ENCODE measurements at places on chromosomes 3 and 15.

- DNase-seq: peak; percentile 2
Measured at GRCh38 chr3:96813820-96814650, at the start of gene EPHA6. Gene EPHA6 (plus strand): TSS chr3:96814594.

DNA sequence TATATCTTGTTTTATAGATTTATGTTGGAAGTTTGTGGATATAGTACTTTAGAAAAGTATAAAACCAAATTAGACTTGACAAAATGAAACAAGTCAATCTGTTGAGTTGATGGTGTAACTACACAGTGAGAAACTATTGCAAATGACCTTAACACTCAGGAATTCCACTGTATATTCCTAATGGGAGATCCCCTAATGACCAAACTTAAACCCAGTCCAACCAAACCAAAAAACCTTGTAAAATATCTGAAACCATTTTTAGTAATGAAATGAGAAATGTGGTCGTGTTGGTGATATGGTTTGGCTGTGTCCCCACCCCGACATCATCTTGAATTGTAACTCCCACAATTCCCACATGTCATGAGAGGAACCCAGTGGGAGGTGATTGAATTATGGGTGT, 31.9 kb upstream of the ATP13A3 start:
- DNase-seq: no peak

- no peak for DNase-seq
Measured at GRCh38 chr15:77497942-77498361, 77.3 kb downstream of the HMG20A start.

DNA sequence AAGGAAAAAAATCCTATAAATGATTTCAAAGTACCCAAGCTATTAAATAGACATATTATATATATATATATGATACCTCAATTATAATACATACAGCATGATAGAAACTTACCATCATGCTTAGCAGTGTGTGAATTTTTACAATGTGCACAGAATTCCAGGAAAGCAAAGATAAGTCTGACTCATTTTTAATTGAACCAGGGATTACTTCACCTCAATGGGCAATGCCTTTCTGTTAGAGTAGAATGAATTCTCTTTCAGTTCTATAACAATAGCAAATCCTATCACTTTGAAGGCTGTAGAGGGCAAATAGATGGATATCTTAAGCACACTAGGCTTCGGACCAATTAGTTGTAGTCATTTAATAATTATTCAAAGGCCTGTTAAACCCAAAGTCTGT, 54.8 kb upstream of the P3H2 start:
- no peak for DNase-seq

GRCh38 chr3:76943058-76943457, 96.8 kb upstream of the ROBO2 start:
- no peak for DNase-seq

DNA sequence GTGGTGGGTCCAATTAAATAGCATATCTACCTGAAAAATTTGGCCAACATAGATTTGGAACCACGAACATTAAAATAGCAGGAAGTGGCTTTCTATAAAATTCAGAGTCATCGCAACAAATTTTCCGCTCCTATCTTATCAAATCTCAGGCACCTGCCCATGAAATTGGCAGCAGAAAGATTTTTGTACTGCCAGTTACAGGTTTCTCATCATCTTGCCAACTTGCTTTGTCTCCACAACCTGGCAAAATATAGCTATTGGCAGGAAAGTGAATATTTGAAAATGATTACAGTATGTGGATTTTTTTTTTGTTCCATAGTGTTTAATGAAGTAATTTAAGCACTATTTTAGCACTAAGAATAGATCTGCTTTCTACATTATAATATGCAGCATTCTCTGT, 161.6 kb upstream of the LRRC3B start:
- no peak for DNase-seq

- DNase-seq: no peak
Measured at GRCh38 chr3:184368586-184369183, 7.2 kb downstream of the POLR2H start.

GRCh38 chr15:39433376-39433775, 147.5 kb upstream of the THBS1 start:
- no peak for DNase-seq

DNA sequence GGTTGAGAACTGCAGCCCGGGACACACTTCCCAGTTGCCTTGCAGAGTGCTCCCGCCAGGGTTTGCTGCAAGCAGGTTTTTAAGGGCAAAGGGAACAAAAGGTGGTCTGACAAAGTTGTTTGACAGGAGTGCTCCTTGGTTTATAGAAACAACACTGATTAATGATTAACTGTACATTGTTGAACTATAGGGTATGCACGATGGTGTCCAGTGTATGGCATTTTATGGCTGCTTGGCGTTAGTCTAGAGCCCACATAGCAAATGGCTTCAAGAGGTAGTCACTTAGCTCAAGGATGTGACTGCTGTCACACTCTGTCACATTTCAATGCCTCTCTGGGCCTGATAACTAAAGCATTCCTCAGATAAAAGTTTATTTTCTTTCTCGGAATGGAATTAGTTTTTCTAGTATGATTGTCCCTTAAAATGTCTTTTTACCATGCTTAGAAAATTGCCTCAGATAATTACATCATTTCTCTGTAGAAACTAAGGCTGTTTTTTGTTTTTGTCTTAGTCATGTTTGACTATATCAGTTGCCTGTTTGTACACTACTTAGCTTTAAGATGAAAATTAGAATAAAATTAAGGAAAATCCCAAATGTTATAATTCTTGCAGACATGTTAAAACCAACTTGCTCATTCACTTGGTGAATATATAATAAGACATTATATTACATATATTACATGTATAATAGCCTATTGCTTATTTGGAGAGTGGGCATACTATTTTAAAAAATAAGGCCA, 61.3 kb upstream of the GATM start:
- no peak for DNase-seq

GRCh38 chr3:12938258-12938711, 96.9 kb upstream of the RPL32 start:
- DNase-seq: no peak

DNA sequence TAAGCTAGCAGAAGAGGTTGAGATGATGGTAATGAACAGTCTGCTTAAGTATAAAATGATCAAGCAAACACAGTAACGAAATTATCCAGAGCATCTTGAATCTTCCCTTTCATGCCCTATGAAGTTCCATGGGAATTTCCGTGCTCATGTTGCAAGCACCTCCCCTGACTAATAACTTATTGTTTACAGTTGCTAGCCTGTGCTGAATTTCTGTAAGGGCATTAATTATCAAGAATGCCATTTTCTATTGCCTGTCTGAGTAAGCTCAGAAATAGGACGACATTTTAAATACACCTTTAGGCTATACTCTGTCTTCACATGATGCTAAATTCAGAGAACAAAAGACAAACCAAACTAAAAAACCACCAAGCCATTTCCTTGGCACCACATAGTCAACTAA, 257.5 kb upstream of the LRTM1 start:
- DNase-seq: no peak

GRCh38 chr3:13588221-13588701, 39.3 kb downstream of the FBLN2 start:
- DNase-seq: no peak

GRCh38 chr3:190048932-190049441, 71.7 kb downstream of the P3H2 start:
- DNase-seq: no peak

DNA sequence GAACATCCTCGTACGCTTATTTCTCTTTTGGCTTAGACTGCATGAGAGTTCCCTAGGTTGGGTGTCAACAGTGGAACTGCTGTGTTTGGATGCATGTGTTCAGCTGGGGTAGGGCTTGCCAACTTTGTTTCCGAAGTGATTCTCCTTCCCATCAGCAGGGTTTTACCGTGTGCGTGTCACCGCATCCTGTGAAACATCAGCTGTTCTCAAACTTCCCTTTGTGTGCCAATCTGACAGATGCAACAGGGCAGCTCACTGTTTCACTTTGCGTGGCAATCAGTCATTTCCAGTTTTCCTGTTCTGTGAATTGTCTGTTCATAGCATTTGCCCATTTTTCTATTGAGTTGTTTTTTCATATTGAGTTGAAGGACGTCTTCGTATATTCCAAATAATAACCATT, 218.8 kb downstream of the VPS13C start:
- DNase-seq: no peak

DNA sequence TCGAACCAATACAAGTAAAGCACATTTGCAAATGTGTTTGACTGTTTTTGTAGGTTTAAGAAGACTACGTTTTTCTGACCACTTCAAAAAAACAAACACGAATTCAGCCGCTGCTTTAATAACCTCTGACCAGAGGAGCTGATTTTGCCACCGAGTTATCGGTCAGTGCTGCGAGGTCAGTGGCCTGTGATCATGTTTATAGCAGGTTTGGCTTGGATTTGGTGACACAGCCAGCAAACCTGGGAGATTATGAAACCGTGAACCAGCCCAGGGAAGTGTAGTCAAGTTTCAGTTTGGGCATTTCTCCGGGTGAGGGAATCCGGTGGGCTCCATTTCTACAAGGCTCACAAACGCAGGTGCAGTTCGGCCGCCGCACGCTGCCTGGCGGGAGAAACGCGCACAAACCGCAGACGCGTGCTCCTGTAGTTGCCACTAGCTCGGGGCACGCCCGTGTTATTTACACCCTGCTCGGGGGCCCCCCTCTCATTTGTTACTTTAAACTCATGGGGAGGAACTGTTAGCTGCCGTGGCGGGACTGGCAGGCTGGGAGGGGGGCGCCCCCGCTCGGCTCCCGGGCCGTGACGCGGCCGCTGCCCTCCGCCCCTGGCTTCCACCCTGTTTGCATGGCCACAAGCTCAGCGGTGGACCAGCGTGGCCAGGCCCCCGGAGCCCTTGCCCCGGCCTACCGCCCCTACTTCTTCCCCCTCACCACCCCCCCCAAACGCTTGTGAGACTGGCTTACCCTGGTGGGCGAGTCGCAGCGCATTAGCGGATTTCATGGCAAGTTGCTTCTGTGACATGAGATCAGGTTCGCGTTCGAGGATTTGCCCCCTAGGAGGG, 13.6 kb upstream of the ONECUT1 start:
- DNase-seq: no peak

GRCh38 chr3:196666001-196666867, 26.7 kb downstream of the NRROS start:
- no peak for DNase-seq

DNA sequence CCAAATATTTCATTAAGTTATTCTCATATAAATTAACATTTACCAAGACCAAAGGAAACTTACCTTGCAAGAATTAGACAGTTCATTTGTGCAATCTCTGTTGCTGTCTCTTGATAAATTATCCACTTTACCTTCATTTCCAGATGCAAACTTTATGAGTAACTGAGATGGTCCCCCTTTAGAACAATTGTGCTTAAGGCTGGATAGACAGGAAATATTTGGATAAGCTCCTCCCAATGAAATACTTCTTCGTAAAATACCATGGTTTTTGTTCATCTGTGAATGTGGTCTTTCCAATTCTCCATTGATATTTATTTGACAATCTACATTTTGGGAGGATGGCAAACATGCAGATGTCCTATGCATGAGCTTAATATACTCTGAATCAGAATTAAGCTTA, 78.2 kb downstream of the NEDD4 start:
- DNase-seq: no peak

- DNase-seq: no peak
Measured at GRCh38 chr15:93459396-93459795, 370.4 kb upstream of the RGMA start.

- DNase-seq: no peak
Measured at GRCh38 chr15:64856429-64857145, 14.9 kb downstream of the PLEKHO2 start.

DNA sequence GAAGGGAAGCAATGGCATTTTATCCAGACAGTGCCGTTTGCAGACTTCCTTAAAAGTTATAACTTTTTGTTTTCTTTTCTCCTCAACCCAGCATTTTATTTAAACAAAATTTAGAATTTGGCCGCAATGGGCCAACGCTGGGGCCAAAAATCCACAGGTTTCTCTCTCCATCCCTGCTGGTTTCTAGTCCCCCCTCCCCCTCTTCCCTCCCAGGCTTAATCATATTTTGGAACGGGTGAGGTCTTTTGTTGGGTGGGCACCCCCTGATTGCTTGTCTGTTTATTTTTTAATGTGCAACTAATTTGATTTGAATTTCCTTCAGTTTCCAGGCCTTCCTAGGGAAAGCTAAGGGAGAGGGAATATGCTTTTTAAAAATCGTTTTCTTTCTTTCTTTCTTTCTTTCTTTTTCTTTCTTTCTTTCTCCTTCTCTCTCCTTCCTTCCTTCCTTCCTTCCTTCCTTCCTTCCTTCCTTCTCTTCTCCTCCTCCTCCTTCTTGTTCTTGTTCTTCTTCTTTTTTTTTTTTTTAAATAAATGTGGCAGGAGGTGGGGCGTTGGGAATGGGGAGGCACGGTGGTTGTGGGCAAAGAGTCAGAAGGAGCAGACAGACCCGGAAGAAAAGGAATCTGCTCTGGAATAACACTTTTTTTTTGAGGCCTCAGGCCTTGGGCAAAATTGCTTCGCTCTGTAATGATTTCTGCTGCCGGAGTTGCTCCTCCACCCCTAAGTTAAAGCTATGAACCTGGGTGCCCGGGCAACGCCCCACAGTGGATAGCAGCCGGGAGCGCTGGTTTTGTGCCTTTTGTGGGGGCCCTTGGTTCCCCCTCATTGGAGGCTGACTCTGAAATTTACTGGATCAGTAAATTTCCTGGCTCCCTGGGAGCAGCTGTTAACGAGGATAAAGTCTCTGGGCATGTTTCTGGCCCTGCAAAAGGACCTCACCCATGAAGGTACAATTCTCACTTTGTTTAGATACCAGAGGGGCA, 1.9 kb downstream of the FNDC3B start:
- no peak for DNase-seq

DNA sequence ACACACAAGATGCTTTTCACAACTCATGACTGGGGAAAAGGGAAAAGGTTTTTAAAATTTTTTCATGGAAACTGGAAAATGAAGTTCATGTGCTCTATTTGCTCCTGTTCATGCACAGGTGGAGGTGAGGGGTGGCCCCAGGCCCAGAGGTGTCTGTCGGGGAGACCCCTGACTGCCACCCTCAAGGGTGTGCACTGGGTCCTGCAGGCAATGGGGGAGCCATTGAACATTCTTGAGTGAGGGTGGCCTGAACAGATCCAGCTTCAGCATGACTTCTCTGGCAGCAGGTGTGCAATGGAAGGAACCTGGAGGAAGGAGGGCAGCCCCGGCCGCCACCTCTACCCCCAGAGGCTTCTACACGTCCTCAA, 145.3 kb upstream of the IQSEC1 start:
- DNase-seq: no peak

DNA sequence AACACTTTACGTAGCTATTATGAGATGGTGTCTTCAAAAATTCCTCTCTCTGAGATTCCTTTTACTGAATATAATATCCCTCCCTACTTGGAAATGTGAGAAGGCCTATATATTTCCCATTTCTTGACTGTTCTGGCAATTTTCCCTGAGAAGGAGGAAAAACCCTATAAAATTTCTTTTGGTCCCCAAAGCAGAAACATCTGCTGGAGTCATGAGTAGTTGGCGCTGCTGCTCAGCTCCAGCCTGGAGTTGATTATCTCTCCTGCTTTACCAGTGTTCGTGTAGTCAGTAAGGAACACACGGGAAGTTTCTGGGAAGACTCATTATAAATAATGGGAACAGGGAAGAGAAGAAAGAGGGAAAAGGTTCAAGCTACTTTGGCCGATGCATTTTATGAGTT, 680.1 kb downstream of the EPHA3 start:
- no peak for DNase-seq

GRCh38 chr3:42666022-42666421, 12.5 kb downstream of the ZBTB47 start:
- no peak for DNase-seq
